ENCODE measurements at places on chromosomes 1 and 21.

GRCh38 chr21:42461881-42462877 lies 33.8 kb downstream of the RSPH1 start:
- DNase-seq = no peak

DNA sequence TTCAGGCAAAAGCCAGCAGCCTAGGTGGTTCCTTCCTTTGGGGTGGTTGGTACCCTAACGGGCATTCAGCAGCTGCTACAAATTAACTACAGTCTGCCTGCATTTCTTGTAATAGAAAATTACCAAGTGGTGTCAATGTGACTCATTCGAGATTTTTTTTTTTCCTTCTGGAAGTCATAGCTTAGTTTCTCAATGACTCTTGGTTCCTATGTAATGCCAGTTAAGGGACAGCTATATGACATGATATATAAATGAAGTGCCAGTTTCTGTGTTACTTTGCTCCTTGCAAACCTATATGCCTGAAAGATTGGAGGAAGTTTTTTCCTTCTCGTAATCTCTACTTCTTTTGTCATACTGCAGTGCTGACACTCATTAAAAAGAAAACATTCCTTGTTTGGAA lies 2.6 kb downstream of the MGST3 start:
- DNase-seq = no peak

GRCh38 chr21:32131164-32131563 lies 147.7 kb downstream of the MIS18A start:
- DNase-seq = no peak

GRCh38 chr1:227490001-227490400 lies 73.4 kb upstream of the ZNF678 start:
- DNase-seq = no peak

- DNase-seq = no peak
These were observed 214.3 kb downstream of the PTPRU start for GRCh38 chr1:29450591-29450990.

GRCh38 chr1:39562886-39563285 lies 13.7 kb downstream of the PABPC4 start:
- DNase-seq = no peak

- no peak for DNase-seq
These were observed 946.7 kb upstream of the B3GALT2 start for GRCh38 chr1:194133152-194133551.

DNA sequence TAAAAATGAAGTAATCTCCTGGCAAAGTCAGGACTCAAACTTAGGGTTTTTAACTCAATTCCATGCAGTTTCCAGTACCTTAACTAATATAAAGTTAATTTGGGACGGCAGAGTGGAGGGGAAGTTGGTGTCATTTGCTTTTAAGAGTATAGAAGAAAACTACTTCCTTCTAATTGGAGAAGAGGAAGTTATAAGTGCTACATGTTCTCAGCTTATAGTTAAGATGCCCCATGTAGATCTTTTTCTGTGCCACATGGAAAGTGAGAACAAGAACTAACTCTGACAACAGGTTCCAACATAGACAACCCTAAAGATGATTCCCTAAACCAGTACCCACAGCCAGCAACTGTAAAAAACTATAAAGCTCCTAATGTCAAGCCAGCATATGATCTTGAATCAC lies 11.5 kb downstream of the RRAGC start:
- no peak for DNase-seq

- no peak for DNase-seq
These were observed 1.6 kb downstream of the PAX7 start for GRCh38 chr1:18632218-18632588.

- peak; percentile 58 for DNase-seq
These were observed 2.1 kb downstream of the SAMD11 start for GRCh38 chr1:925561-926421.

- no peak for DNase-seq
These were observed at the start of gene NCMAP for GRCh38 chr1:24555591-24556413. TSS of gene NCMAP (plus strand) at chr1:24556087. CDS start at chr1:24595431, 39,344 bp downstream.

DNA sequence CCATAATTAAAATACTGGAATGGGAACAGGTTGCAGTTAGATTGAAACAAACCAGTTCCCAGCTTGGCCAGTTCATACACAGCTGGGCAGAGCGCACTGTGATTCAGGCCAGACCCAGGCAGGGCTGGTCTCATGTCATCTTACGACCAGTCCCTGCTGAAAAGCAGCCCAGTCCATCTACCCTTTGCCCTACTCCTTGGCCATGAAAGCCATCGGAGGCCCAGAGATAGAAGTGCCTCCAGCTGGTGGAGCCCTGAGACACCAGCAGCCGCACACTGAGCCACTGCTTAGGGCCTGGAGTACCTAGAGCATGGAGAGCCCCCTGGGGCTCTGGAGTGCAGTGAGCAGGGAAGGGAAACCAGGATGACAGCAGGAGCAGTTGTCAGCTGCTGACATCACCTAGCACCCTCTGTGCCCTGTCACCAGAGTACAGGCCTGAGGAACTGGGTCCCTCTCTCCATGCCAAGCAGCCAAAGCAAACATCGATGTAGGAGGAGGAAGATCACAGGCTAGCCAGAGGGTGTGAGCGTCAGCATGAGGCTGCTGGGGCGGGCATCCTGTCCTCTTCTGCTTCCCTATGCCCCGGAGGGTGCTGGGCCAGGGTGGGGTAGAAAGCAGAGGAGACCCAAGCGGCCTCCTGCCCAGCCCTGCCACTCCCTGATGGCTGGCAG lies 34.2 kb upstream of the TMEM125 start:
- DNase-seq = no peak

GRCh38 chr1:33163621-33164519 lies 18.0 kb downstream of the TRIM62 start:
- peak; percentile 74 for DNase-seq

DNA sequence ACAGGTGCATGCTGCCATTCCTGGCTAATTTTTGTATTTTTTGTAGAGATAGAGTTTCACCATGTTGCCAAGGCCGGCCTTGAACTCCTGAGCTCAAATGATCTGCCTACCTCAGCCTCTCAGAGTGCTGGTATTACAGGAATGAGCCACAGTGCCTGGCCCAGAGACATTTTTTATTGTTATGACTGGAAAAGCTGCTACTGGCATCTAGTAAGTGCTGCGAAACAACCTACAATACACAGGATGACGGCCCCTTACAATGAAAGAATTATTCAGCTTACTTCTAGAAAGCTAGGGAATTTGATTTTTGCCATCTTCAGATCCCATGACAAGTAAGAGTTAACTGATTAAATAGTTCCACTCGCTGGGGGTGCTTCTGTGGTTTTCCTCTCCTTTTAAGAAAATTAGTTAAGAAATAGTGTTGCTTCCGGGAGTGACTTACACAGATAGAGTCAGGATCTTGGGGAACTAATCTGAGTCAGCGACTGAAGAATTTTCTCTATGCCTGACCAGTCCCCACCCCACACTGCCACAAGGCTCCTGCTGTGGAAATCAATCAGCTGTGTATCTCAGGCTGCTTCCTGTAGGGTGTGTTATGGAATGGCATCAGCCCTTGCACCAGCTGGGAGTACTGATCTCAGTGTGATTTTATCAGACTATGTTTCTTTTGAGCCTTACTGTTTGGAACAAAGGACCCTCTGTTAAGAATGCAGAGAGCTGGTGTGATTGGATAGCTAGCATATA lies 93.0 kb upstream of the BMP8A start:
- peak; percentile 99 for DNase-seq

GRCh38 chr21:27841084-27841672 lies 874.3 kb upstream of the ADAMTS5 start:
- no peak for DNase-seq

DNA sequence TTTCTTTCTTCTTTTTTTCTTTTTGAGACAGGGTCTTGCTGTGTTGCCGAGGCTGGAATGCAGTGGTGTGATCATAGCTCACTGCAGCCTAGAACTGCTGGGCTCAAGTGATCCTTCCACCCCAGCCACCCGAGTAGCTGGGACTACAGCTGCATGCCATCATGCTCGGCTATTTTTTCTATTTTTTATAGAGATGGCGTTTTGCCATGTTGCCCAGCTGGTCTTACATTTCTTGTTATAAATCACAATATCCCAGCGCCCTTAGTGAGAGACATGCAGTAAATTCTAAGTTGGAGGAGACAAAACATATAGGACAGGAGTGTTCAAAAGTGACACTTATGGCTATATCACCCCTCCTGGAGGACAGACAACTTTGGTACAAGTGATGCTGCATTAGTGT lies 31.3 kb upstream of the ACTN2 start:
- DNase-seq = no peak

- DNase-seq = no peak
These were observed 205.6 kb downstream of the ATG4C start for GRCh38 chr1:62989497-62989896.

- DNase-seq = no peak
These were observed 141.3 kb upstream of the IGSF21 start for GRCh38 chr1:17966341-17966740.

- no peak for DNase-seq
These were observed 143.5 kb downstream of the ASTN1 start for GRCh38 chr1:177020851-177021589.

GRCh38 chr1:234713440-234713839 lies 103.5 kb upstream of the IRF2BP2 start:
- no peak for DNase-seq

- peak; percentile 68 for DNase-seq
These were observed 3.5 kb upstream of the RAP1GAP start for GRCh38 chr1:21672478-21673276.

DNA sequence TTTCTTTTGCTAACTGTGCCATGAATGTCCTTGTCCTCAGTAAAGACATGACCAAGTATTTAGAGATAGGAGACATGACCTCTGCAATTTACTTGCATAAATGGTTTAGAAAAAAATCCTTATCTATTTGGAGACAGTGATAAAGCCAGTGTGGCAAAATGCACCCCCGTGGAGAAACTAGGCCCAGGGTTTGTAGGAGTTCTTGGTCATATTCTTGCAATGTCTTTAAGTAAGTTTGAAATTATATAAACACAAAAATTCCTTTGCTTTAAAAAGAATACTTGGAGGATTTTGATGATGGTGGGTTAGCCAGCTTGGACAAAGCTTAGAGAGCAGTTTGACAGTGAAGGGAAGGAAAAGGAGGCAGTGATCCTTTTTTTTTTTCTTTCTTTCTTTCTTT lies 101.9 kb upstream of the SLC45A1 start:
- no peak for DNase-seq

GRCh38 chr1:156284112-156284511 lies at the start of gene TMEM79:
TSS of gene TMEM79 (plus strand) at chr1:156284325. CDS start at chr1:156285227, 902 bp downstream.
- no peak for DNase-seq

DNA sequence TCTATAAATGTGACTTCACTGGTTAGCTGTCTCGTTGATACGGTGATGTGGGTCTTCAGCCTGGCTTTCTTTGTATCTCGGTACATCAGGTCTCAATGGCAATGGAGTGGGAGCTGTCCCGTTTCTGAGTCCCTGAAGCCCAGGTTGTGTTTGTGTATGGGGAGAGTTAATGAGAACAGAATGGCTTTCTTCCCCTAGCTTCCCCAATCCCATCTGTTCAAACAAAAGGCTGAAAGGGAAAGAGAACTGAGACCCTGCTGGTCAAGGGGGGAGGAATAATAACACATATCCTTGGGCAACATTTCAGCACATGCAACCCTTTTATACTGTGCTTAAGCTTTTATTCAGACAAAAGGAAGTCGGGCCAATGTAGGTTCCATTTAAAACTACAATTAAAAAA lies 28.4 kb upstream of the CASQ2 start:
- DNase-seq = no peak

- DNase-seq = no peak
These were observed 39.9 kb upstream of the BCL10 start for GRCh38 chr1:85316321-85316720.

- DNase-seq = peak; percentile 54
These were observed 55.7 kb upstream of the ETV3 start for GRCh38 chr1:157193702-157194391.

DNA sequence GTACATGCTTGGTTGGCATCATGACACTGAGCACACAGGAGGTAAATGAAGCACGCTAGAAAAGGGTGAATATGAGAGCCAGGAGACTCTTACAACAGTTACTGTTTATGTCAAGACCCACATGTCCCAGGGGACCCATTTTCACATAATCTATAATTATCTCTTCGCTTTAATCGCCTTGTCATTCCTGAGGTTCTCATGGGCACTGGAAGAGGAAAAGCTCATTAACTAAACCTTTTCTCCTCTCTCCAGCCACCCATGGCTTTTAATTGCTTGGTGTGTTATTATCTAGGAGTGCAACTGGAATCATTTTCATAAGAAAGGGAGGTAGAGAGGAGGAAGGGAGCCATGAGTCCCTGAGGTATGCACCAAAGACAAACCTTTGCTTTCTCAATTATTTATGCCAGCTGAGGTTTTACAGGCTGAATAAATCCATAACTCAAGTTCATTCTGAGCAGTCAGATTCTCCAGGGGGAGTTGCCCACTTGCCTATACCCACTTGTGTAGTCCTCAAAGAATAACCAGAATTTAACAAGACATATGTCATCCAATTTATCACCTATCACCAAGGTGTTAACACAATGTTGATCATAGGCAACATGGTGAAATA lies 77.4 kb downstream of the ACBD6 start:
- DNase-seq = no peak

GRCh38 chr1:182029002-182029378 lies 32.5 kb downstream of the ZNF648 start:
- DNase-seq = no peak

- no peak for DNase-seq
These were observed 53.6 kb upstream of the LAPTM5 start for GRCh38 chr1:30811187-30811586.

GRCh38 chr1:174742805-174743653 lies 256.7 kb upstream of the CACYBP start:
- peak; percentile 26 for DNase-seq

DNA sequence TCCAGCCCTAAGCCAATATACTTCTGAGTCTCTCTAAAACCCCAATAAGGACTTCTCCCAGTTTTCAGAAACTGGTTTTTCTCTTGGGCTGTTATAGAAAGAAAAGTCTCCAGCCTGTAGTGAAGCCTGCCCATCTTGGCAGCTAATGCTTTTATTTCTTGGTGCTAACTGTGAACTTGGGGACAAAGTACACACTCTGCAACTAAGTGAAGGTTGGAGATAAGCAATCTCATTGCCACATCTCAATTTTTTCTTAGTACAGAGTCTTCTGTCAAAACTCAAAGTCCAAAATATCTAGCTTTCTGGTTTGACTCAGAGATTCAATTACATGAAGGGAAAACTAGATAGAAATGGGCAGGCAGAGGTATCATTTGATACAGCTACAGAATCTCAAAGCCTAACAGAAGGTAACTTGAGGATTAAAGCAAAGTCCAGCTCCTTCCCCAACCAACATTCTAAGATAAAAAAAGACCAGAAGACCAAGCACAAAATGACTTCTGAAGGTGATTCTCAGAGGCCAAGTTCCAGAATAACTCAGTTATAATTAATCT lies 14.0 kb downstream of the AK2 start:
- DNase-seq = no peak

- DNase-seq = no peak
These were observed 21.6 kb downstream of the FOXD3 start for GRCh38 chr1:63343922-63344321.

DNA sequence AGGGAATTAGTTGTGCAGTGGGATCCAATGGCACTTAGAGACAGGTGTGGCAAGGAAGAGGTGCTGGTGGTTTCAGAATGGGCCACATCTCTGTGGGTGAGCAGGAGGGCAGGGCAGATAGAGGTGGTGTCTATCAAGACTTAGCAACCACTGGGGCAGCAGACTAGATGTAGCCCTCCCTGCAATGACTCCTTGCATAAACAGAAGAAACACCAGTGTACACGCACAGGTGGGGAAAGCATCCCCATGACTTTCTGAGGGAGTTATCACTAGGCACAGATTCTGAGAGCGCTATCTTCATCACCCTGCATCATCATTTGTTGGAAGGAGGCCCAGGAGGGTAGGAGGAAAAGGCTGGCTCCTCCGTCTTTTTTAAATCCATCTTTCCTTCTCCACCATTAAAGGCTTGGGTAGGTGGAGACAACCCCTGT lies 58.4 kb downstream of the PLXNA2 start:
- peak; percentile 72 for DNase-seq

- no peak for DNase-seq
These were observed 627 bp downstream of the CERS2 start for GRCh38 chr1:150973836-150974579.

All from fibroblast of upper back skin (primary cell).